ENCODE measurements at places on chromosomes 5 and 9.

- no peak overlapping the region for H3K4me3 ChIP-seq
- no peak overlapping the region for H3K27ac ChIP-seq
- H3K4me1 ChIP-seq = no peaks in the 10 kb centered on the region
- DNase-seq = no peak
- H3K36me3 ChIP-seq = peaks cover 8% of the 10 kb centered on the region
Observed at GRCh38 chr5:150058480-150059126, 27.8 kb downstream of the CSF1R start.

DNA sequence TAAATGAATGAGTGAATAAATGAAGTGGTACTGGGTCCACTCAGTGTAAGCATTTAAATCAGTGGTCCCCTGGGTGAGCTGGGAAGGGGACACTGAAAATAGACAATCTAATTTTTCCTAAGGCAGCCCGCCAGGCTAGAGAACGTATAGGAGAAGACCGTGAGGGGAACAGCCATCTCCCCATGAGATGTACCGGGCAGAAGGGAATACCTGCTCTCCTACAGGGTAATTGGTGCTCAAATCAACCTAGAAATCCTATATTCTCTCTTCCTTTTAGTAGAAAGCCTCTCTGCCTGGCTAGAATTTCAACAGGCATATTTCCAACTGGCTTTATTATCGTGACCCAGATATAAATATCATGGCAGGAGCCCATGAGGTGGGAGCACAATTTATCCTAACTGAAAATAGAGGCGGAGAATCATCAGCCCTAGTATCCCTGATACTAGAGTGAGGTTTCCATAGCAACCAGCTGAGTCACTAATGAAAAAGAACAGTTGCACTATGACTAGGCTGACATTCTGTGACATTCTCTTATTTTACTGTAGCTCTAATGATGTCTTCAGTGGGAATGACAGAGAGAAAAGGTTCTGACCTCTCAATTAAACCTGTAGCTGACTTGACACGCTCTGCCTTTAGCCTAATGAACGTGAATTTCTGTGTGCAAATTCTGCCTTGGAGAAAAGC, 96.5 kb upstream of the CAST start:
- no peak for DNase-seq
- peaks cover 1% of the 10 kb centered on the region for H3K4me1 ChIP-seq
- no peak overlapping the region for H3K4me3 ChIP-seq
- H3K27ac ChIP-seq = no peak overlapping the region
- no peaks in the 10 kb centered on the region for H3K36me3 ChIP-seq
- H3K27me3 ChIP-seq = no peaks in the 10 kb centered on the region

DNA sequence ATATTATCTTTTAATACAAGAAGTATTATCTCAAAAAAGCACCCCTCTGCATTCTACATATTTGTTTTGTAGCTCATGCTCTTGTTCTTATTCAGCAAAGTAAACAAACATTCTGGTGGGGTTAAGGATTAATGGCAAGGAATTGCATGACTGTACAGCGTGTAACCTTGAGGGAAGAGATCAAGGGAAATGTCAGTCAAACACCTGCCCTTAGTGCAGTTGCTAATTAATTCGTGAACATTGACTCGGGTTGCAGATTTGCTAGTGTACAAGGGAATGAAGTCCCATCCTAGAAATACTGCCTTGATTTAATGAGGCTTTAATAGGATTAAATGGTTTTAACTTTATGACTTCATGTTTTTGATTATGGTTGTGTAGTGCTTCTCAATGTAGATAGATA, 1758.1 kb downstream of the MAT2B start:
- H3K4me1 ChIP-seq = no peaks in the 10 kb centered on the region
- no peak overlapping the region for H3K4me3 ChIP-seq
- H3K27me3 ChIP-seq = no peaks in the 10 kb centered on the region
- H3K27ac ChIP-seq = no peak overlapping the region
- DNase-seq = no peak

GRCh38 chr5:101955891-101956290, 340.2 kb downstream of the SLCO4C1 start:
- H3K27ac ChIP-seq = no peak overlapping the region
- H3K27me3 ChIP-seq = no peaks in the 10 kb centered on the region
- H3K4me1 ChIP-seq = no peaks in the 10 kb centered on the region
- no peak overlapping the region for H3K4me3 ChIP-seq

DNA sequence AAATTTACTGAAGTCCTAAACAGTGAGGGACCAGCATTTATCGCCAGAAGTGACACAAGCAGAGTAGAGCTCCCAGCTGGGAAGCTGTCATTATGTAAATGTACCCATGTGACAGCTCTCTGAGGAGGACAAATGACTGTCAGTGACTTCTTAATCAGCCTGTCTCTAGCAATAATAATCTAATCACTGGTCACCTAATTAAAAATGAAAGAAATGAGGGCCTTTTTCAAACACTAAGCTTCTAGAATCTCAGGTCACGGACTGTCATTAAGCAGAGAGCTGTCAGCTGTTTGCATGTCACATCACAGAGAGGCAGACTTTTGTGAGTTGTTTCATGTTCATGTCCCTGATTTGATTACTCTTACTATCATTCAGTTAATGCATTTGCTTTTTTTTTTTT, 77.9 kb upstream of the FBXL17 start:
- H3K27ac ChIP-seq = no peak overlapping the region
- no peaks in the 10 kb centered on the region for H3K4me1 ChIP-seq

DNA sequence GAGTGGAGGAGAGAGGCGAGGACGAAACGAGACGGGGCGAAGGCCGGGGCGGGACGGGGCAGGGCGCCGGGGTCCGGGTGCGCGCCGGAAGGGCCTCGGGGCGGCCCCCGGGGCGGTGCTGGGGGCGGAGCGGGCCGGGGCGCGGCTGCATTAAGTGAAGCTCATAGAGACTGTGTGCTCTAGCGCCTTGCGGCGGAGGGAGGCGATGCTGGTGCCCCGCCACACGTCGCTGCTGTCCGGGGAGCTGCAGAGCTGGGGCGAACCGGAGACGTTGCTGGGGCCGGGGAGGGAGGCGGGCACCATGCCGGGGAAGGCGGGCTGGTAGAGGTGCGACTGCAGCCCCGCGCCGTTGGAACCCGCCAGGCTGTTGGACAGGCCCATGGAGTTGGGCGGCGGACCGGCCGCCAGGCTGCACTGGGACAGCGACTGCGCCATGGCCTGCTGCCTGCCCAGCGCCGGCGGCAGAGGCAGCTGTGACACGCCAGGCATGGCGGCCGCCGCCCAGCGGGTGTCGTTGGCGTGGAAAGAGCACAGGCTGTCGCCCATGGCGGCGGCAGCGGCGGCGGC, 8.3 kb downstream of the OTP start:
- no peak for DNase-seq
- H3K4me3 ChIP-seq = peak overlapping the region; percentile 35
- H3K27me3 ChIP-seq = peaks cover 100% of the 10 kb centered on the region
- H3K36me3 ChIP-seq = no peaks in the 10 kb centered on the region
- H3K4me1 ChIP-seq = peaks cover 6% of the 10 kb centered on the region

DNA sequence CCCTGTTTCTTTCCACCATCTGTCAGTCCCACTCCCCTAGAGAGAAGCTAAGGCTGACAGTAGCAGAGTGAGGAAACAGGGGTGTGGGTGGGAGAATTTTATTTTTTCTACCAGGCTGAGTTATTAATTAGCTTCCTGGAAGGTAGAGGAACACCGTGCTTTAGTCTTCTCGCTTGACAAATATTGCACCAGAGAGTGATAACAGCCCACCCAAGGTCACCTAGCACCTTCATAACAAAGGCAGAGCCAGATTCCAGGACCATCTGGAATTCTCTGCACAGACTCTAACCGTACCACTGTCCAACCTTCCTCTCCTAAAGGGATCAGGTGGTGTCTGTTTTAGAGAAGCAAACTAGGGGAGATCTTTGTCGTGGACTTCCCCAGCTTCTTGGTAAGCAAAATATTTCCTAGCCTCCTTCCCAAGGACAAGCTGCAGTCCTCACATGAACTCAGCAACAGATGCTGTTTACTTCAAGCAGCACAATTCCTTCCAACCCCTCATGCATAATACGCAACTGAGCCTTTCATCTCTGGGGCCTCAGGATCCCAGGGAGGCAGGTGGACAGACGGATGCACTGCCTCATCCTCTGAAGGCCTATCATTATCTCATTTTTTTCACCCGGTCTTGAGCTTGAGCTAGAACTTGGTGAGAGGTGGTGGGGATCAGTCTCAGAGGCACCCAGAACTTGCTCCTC, 308.7 kb upstream of the BRINP1 start:
- H3K27me3 ChIP-seq = no peaks in the 10 kb centered on the region
- H3K27ac ChIP-seq = no peak overlapping the region
- H3K36me3 ChIP-seq = no peaks in the 10 kb centered on the region
- no peaks in the 10 kb centered on the region for H3K4me1 ChIP-seq

- H3K27ac ChIP-seq = no peak overlapping the region
- peak overlapping the region; percentile 66 for H3K4me3 ChIP-seq
- H3K27me3 ChIP-seq = no peaks in the 10 kb centered on the region
- H3K4me1 ChIP-seq = no peaks in the 10 kb centered on the region
- DNase-seq = no peak
Observed at GRCh38 chr5:80668016-80668969, 13.5 kb upstream of the DHFR start.

DNA sequence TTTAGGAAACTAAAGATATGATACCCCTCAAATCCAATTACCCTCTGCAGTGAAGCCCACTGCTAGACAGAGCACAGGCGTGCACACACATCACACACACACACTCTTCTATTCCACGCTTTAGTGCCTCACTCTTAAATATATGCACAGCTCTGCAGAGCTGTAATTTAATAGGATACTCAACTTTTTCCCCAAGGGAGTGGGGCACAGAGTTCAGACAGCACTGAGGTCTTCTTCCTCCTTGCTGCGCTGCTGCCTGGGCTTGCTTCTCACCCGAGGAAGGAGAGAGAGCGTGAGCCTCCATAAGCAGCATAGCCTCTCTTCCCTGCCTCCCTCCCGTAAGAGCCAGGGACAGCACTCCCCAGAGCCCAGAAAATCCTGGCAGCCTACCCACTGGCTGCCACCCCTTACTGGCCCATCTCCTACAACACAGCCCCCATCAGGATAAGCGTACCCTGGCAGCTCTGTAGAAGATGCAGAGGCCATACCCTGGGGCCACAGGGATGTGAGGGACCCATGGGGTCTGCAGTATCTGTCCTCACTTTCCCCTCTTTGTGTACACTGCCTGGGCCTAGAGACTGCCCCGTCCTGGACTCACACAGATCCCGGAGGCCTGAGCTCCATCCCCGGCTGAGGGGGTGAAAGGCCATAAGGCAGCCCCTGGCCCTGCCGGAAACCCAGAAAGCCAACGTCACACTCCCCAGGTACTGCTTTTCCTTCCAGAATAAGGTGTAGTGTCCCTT, 102.1 kb downstream of the C5orf15 start:
- no peaks in the 10 kb centered on the region for H3K27me3 ChIP-seq
- no peak for DNase-seq
- H3K4me1 ChIP-seq = peaks cover 5% of the 10 kb centered on the region
- H3K27ac ChIP-seq = no peak overlapping the region

DNA sequence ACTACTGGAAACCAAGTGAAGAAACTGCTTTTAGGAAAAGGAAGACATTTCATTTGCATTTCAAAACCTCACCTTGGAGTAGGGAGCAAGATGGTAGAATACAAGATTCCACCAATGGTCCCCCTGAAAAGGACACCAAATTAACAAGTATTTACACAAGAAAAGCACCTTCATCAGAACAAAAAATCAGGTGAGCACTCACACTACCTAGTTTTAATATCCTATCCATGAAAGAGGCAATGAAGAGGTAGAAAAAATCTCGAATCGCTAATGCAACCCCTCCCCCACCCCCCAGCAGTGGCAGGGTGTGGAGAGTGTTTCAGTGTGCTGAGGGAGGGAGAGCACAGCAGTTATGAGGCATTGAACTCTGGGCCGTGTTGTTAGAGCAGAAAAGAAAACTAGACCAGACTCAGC, 1397.0 kb upstream of the C9orf72 start:
- H3K4me1 ChIP-seq = no peaks in the 10 kb centered on the region
- H3K36me3 ChIP-seq = no peaks in the 10 kb centered on the region
- no peaks in the 10 kb centered on the region for H3K27me3 ChIP-seq

DNA sequence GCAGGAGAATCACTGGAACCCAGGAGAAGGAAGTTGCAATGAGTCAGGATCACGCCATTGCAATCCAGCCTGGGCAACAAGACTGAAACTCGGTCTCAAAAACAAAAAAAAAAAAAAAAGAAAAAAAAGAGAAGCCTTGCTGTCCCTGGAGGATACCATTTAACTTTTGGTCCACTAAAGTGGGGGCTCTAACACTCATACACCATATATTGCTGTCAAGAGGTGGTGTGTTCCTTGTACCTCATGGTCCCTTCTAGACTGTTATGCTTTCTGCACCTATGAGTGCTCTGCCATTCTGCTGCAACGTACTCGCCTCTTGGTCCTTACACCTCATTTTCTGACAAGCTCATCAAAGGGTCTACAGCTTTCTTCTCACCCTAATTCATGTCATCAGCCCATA, 52.2 kb upstream of the ISOC1 start:
- H3K4me1 ChIP-seq = no peaks in the 10 kb centered on the region
- no peaks in the 10 kb centered on the region for H3K36me3 ChIP-seq
- H3K27ac ChIP-seq = no peak overlapping the region
- no peak for DNase-seq

- no peaks in the 10 kb centered on the region for H3K27me3 ChIP-seq
- H3K4me1 ChIP-seq = peaks cover 2% of the 10 kb centered on the region
- DNase-seq = no peak
- no peaks in the 10 kb centered on the region for H3K36me3 ChIP-seq
- H3K27ac ChIP-seq = no peak overlapping the region
- H3K4me3 ChIP-seq = no peak overlapping the region
Observed at GRCh38 chr9:27925815-27926214, 352.5 kb upstream of the C9orf72 start.

DNA sequence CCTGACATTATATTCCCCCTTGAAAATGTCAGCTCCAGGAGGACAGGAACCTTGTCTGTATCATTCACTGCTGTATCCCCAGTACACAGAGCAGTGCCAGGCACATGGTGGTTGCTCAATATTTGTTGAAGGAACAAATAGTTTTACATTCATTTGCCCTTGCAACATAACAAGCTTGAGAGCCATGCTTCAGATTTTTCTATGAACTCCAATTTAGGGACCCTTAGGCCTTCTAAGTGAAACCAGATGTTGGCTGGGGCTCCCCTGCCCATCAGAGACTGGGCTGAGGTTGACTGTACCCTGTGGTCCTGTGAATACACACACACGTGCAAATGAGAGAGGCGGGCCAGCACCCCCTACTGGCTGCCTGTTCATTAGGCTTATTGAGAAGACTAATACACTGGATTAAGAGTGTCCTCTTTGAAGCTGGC, 214.9 kb upstream of the WWC1 start:
- H3K27me3 ChIP-seq = no peaks in the 10 kb centered on the region
- H3K4me1 ChIP-seq = peaks cover 6% of the 10 kb centered on the region
- no peak overlapping the region for H3K27ac ChIP-seq
- H3K4me3 ChIP-seq = no peak overlapping the region
- no peaks in the 10 kb centered on the region for H3K36me3 ChIP-seq
- DNase-seq = no peak

- H3K27me3 ChIP-seq = no peaks in the 10 kb centered on the region
- no peak overlapping the region for H3K27ac ChIP-seq
- H3K4me1 ChIP-seq = peaks cover 1% of the 10 kb centered on the region
- H3K4me3 ChIP-seq = no peak overlapping the region
- DNase-seq = no peak
Observed at GRCh38 chr9:101605547-101605946, 10.8 kb upstream of the PPP3R2 start.

- DNase-seq = no peak
- no peak overlapping the region for H3K4me3 ChIP-seq
- H3K36me3 ChIP-seq = peaks cover 22% of the 10 kb centered on the region
- no peaks in the 10 kb centered on the region for H3K27me3 ChIP-seq
- peaks cover 14% of the 10 kb centered on the region for H3K4me1 ChIP-seq
- H3K27ac ChIP-seq = no peak overlapping the region
Observed at GRCh38 chr5:179802950-179803562, 3.6 kb downstream of the MGAT4B start.
